ENCODE measurements at places on chromosomes 5 and 9.

DNA sequence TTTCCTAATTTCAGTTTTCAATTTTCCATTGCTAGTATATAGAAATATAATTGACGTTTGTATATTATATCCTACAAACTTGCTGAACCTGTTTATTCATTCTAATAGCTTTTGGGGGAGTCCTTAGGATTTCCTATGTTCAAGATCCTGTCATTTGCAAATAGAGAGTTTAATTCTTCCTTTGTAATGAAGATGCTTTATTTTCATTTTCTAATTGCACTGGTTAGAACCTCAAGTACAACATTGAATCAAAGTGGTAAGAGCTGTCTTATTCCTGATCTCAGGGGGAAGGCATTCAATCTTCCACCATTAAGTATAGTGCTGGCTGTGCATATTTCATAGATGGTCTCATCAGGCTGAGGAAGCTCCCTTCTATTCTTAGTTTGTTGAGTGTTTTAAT lies 15.6 kb upstream of the SLC24A2 start:
- H3K27me3 ChIP-seq, result peaks cover 25% of the 10 kb centered on the region
- no peak overlapping the region for H3K4me3 ChIP-seq
- no peak overlapping the region for H3K27ac ChIP-seq
- no peaks in the 10 kb centered on the region for H3K36me3 ChIP-seq
- no peaks in the 10 kb centered on the region for H3K4me1 ChIP-seq
- no peak for DNase-seq

- no peak overlapping the region for H3K4me3 ChIP-seq
- no peak for DNase-seq
- no peaks in the 10 kb centered on the region for H3K27me3 ChIP-seq
- H3K27ac ChIP-seq, result no peak overlapping the region
- H3K36me3 ChIP-seq, result no peaks in the 10 kb centered on the region
Measured at GRCh38 chr5:165574100-165574499, 2068.7 kb downstream of the MAT2B start.

- no peaks in the 10 kb centered on the region for H3K36me3 ChIP-seq
- no peak overlapping the region for H3K27ac ChIP-seq
- H3K4me3 ChIP-seq, result no peak overlapping the region
- H3K4me1 ChIP-seq, result no peaks in the 10 kb centered on the region
- no peaks in the 10 kb centered on the region for H3K27me3 ChIP-seq
- DNase-seq, result no peak
Measured at GRCh38 chr9:20197976-20198685, 409.3 kb upstream of the SLC24A2 start.

- H3K4me3 ChIP-seq, result no peak overlapping the region
- H3K27ac ChIP-seq, result no peak overlapping the region
- no peaks in the 10 kb centered on the region for H3K36me3 ChIP-seq
Measured at GRCh38 chr9:120891884-120892747, 15.1 kb upstream of the PHF19 start.

GRCh38 chr9:103804077-103804735 lies 289.9 kb upstream of the SMC2 start:
- no peaks in the 10 kb centered on the region for H3K36me3 ChIP-seq
- DNase-seq, result no peak
- H3K4me1 ChIP-seq, result peaks cover 15% of the 10 kb centered on the region
- peak overlapping the region; percentile 38 for H3K27ac ChIP-seq

GRCh38 chr9:20394969-20395368 lies 227.3 kb downstream of the MLLT3 start:
- H3K27ac ChIP-seq, result no peak overlapping the region
- no peaks in the 10 kb centered on the region for H3K27me3 ChIP-seq
- no peaks in the 10 kb centered on the region for H3K36me3 ChIP-seq
- H3K4me3 ChIP-seq, result no peak overlapping the region
- DNase-seq, result no peak

GRCh38 chr5:92687821-92688722 lies 892.9 kb downstream of the NR2F1-AS1 start:
- H3K27ac ChIP-seq, result no peak overlapping the region
- H3K27me3 ChIP-seq, result no peaks in the 10 kb centered on the region
- no peak for DNase-seq

DNA sequence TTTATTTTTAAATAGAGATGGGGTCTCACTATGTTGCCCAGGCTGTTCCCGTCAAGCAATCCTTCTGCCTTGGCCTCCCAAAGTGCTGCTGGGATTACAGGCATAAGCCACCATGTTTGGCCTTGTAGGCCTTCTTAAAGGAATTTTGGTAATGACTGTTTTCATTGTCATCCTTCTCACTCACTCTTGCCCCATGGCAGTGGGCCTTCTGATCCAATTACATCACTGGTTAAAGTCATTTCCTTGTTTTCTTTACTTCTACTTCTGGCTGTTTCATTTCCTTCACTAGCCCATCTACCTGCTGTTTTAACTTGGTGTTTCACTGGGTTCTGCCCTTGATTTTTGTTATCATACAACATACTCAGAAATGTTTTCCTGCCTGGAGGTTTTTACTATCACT lies 20.1 kb upstream of the NIM1K start:
- H3K27me3 ChIP-seq, result no peaks in the 10 kb centered on the region
- no peak for DNase-seq
- no peak overlapping the region for H3K27ac ChIP-seq
- no peaks in the 10 kb centered on the region for H3K4me1 ChIP-seq
- H3K36me3 ChIP-seq, result peaks cover 65% of the 10 kb centered on the region

DNA sequence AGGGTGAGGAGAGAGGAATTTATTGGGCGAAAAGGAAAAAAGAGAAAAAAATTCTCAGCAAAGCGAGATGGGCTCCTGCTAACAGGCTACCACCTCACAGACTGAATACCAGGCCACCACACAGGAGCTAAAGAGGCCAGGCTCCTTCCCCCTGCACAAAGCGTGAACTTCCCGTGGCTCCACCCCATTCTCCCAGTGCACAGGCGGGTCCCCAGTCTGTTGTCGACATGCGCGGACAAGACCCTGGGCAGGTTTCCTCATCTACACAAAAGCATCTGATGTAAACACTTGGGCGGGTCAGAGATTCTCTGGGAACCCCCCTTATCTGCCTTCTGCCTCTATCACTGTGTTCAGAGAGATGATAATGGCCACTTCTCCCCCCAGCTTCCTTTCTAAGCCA lies 34.2 kb downstream of the IL31RA start:
- no peaks in the 10 kb centered on the region for H3K36me3 ChIP-seq
- H3K27ac ChIP-seq, result no peak overlapping the region
- no peak for DNase-seq
- no peak overlapping the region for H3K4me3 ChIP-seq
- no peaks in the 10 kb centered on the region for H3K4me1 ChIP-seq
- no peaks in the 10 kb centered on the region for H3K27me3 ChIP-seq

DNA sequence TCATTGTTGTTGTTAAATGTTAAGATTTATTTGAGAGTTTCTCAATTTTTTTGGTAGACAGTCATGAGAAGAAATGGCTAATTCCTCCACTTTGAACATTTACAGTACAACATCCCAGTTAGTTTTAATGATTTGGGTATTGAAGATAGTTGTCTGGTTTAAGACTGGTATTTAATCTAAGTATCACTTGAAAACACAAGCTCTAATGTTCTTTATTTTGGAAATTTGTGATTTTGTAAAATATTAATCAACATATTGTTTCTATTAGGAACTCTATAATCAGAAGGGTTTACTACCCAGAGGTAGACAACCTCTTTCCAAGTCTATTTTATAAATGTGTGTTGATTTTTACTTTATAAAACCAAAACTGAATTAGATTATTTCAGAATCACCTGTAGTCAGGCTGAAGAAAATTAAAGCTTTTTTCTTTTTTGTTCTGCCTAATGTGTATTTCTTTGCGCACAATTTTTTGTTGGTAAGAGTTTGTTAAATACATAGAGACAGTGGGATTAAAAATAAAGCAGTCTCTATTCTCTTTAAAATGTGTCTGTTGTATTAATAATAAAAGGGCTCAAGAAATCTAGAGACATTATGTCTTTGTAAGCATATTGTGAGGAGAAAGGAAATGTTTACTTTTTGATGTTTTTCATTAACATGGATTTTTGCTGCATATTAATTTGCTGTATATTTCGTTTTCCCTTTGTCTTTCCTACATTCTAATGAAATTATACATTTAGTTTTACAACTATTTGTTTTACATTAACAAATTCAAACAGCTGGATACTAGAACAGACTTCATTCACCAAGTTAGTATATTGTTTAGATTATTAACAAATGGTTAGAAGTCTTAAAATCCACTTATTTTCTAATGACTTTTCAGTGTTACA lies 3.9 kb upstream of the PURA start:
- H3K27me3 ChIP-seq, result no peaks in the 10 kb centered on the region
- H3K27ac ChIP-seq, result peak overlapping the region; percentile 61
- H3K36me3 ChIP-seq, result no peaks in the 10 kb centered on the region
- peaks cover 21% of the 10 kb centered on the region for H3K4me1 ChIP-seq
- DNase-seq, result no peak

GRCh38 chr9:114478459-114478858 lies 26.8 kb downstream of the WHRN start:
- no peak for DNase-seq
- no peaks in the 10 kb centered on the region for H3K36me3 ChIP-seq
- no peak overlapping the region for H3K27ac ChIP-seq
- no peaks in the 10 kb centered on the region for H3K27me3 ChIP-seq

DNA sequence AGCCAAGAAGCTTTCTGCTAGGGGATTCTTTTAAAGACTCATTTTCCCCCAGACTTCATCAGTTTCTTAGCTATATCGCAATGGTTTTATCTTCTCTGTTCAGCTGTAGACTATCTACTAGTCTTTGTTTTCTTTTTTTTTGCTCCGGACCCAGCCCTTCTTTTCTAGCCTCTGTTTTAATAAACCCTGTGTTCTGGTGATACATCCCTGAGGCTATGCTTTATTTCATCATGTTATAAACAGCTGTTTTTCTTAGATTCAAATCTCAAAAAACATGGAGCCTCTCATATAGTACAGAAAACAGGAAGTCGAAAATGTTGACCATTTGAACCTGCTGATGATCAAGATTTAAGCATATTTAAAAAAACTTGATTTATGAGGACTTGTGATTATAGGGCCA lies 37.8 kb downstream of the SCGB3A1 start:
- no peak for DNase-seq
- H3K36me3 ChIP-seq, result peaks cover 79% of the 10 kb centered on the region
- no peak overlapping the region for H3K27ac ChIP-seq
- H3K27me3 ChIP-seq, result no peaks in the 10 kb centered on the region
- H3K4me1 ChIP-seq, result no peaks in the 10 kb centered on the region

DNA sequence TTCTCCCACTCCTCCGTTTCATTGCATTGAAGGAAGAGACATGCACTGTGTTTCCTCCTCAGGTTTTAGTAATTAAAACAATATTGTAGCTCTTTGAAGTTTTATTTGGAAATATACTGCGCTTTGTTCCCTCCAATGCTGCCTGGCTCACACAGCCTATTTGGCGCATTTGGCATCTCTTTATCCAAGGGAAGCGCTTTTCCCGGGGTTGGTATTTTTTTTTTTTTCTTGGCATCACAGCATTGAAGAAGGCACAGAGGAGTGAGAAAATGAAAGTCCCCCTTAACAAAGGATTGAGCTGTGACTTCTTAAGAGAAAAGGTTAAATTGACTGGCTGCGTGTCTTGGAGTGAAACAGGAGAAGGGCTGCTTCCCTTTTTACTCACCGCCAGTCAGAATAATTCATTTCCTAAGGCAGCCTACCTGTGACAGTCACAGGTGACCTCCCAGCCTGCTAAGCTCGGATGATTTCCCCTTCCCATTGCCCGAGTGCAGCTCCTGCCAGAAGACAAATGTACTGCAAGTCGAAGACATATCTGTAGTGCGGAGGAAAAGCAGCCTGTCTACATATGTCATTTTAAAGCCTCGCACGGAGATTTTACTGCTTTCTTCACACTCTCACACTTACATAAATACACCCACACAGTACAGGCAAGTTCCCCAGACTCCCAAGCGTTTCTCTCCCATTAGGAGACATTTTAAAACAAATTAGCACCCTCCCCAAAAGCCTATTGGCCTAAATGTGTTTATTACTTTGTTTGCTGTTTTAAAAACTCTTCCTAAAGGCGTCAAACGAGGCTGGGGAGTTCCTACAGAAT lies 665.5 kb upstream of the ZNF608 start:
- no peak for DNase-seq
- H3K27ac ChIP-seq, result peak overlapping the region; percentile 98
- no peak overlapping the region for H3K4me3 ChIP-seq
- H3K36me3 ChIP-seq, result no peaks in the 10 kb centered on the region

- DNase-seq, result no peak
- H3K4me1 ChIP-seq, result peaks cover 78% of the 10 kb centered on the region
- H3K36me3 ChIP-seq, result peaks cover 46% of the 10 kb centered on the region
- H3K27ac ChIP-seq, result peak overlapping the region; percentile 90
- no peaks in the 10 kb centered on the region for H3K27me3 ChIP-seq
Measured at GRCh38 chr5:17255471-17256021, 38.1 kb downstream of the BASP1 start.

GRCh38 chr5:40307920-40308319 lies 371.8 kb upstream of the PTGER4 start:
- no peak for DNase-seq
- no peaks in the 10 kb centered on the region for H3K4me1 ChIP-seq
- H3K27me3 ChIP-seq, result no peaks in the 10 kb centered on the region
- H3K4me3 ChIP-seq, result no peak overlapping the region
- no peak overlapping the region for H3K27ac ChIP-seq

GRCh38 chr5:150809363-150809762 lies 30.8 kb downstream of the SMIM3 start:
- H3K27ac ChIP-seq, result no peak overlapping the region
- no peaks in the 10 kb centered on the region for H3K4me1 ChIP-seq
- H3K4me3 ChIP-seq, result no peak overlapping the region
- peaks cover 4% of the 10 kb centered on the region for H3K27me3 ChIP-seq
- DNase-seq, result no peak

- no peak overlapping the region for H3K27ac ChIP-seq
- DNase-seq, result no peak
- peaks cover 4% of the 10 kb centered on the region for H3K4me1 ChIP-seq
- H3K4me3 ChIP-seq, result no peak overlapping the region
Measured at GRCh38 chr5:132814503-132815294, 1.6 kb downstream of the SOWAHA start.

DNA sequence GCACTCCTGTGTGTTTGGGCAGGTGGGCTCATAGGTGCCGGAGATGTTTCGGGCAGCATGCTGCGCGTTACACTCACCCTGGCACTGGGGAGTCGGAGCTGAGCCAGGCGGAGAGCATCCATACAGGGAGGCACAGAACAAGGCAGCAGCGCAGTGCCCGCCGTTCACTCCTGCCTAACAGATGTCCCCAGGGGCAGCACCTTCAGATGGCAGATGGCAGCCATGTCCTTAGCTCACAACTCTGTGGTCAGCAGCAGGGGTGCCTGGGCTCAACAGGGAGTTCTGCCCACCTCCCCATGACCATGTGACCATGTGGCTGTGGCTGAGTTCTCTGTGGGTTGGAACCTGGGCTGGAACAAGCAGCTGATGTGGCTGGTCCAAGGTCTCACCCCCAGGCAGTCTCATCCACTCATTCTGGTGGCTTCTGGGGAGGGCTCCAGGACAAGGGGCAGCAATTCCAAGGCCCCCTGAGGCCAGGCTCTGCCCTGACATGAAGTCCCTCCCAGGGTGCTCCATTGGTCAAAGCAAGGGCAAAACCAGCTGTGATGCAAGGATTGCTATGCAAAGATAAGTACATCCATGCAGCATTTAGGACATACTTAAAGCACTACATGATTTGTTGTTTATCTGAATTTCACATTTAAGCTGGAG lies 64.2 kb downstream of the MRPL36 start:
- no peak for DNase-seq
- no peaks in the 10 kb centered on the region for H3K27me3 ChIP-seq
- H3K36me3 ChIP-seq, result no peaks in the 10 kb centered on the region
- H3K4me3 ChIP-seq, result no peak overlapping the region
- no peaks in the 10 kb centered on the region for H3K4me1 ChIP-seq

Measured in RWPE2 (cell line).